Stimulated activated naive B cell treated with anti-CD40 and anti-IgM and Interleukin-4, amounts not matched to agents 10 μg/mL and 1 μg/mL and 100 μg/mL, for 72 hours (primary cell): ENCODE measurements at places on chromosomes 3 and 15.
A peak's percentile ranks its signal among the peaks of the same experiment; 100 is the strongest.

- no peak for DNase-seq
Measured at GRCh38 chr3:21777821-21778220, 26.8 kb upstream of the ZNF385D start.

- DNase-seq: no peak
Measured at GRCh38 chr3:56851966-56852884, 50.5 kb upstream of the ARHGEF3 start.

- peak; percentile 75 for DNase-seq
Measured at GRCh38 chr15:90388462-90389380, 679 bp downstream of the IQGAP1 start.

- no peak for DNase-seq
Measured at GRCh38 chr3:166634091-166634746, 745.9 kb downstream of the ZBBX start.

- DNase-seq: no peak
Measured at GRCh38 chr15:74050127-74050526, 32.2 kb downstream of the GOLGA6A start.
